EL (cell line): ENCODE measurements at places on chromosomes 13 and 19.

- no peak for DNase-seq
Observed at GRCh38 chr19:46210669-46211068, 18.9 kb upstream of the IGFL1 start.

DNA sequence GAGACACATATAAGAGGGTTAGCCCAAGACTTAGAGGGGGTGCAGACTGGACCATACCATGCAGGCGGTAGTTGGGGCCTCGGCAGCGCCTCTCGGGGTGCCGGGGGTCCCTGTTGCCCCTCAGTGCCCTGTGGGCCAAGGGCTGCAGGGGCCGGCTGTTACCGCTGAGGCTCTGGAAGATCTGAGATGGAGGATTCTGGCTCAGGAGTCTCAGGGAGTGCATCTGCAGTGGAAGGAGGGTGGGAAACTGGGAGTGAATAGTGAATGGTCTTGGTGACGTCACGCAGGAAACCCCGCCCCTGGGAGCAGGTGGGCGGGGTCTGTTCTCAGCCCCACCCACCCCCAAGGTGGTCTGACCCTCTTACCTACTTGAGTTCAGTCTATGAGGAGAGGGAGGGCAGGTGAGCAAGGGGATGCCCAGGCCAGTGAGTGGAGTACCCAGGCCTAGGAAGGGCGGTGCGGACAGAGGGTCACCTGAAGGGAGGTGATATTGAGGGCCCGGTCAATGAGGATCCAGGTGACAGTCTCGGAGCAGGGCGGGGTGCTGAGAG lies 1.7 kb upstream of the DBP start:
- peak; percentile 8 for DNase-seq

GRCh38 chr19:7497292-7497691 lies 8.5 kb upstream of the PEX11G start:
- DNase-seq, result no peak

DNA sequence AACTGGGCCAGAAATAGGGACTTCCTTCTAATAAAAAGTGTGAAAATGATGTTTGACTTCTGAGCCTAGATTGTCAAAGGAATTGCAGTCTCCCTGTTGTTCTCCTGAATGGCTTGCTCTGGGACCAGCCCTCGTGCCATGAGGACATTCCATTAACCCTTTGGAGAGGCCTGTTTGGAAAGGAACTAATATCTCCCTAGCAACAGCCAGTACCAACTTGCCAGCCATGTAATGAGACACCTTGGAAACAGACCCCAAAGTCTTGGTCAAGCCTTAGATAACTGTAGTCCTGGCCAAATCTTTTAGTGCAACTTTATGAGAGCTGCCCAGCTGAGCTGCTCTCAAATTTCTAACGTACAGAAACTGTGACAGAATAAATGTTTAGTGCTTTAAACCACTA lies 8.2 kb upstream of the SIAH3 start:
- DNase-seq, result no peak

DNA sequence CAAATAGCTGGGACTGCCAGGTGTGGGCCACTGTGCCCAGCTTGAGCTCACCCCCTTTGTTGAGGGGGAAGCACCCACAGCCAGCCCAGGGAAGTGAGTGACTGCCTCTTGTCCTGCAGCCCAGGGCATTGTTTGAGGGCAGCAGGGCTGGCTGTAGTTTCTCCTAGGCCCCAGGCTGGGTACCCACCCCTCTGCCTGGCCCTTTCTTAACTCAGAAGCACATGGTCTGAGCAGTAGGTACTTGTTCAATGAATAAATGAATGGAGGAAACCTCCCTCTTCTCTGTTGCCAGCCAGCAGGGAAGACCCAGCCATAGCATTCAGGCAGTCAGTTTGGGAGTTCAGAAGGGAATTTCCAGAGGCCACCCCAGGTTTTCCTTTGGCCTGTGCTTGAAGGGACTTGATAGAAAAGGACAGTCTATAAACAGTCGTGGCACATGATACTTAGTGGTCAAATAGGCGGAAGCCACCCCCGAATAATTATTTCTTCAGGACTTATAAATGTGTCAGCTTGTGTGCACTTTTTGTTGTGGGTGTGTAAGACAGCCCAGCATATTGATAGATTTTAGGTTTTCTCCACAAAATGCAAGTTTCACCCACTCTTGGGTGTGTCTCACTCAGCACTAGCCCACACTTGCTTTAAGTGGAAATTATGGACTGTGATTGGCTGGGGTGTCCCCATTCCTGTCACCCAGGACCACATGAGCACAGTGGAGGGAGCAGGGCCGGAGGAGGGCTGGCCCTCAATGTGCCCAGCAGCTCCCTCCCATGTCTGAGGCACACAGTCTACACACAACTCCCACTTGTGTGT lies 33.1 kb downstream of the GATAD2A start:
- DNase-seq, result no peak

DNA sequence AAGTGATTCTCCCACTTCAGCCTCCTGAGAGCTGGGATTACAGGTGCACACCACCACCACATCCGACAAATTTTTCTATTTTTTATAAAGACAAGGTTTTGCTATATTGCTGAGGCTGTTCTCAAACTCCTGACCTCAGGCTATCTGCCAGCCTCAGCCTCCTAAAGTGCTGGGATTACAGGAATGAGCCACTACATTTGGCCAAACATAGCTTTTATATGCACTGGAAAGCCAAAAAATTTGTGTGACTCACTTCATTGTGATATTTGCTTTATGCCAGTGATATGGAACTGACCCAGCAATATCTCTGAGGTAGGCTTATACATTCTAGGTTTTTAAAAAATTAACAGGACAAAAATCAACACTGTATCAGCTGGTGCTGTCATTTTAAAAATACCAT lies 26.8 kb upstream of the ACOD1 start:
- peak; percentile 8 for DNase-seq

DNA sequence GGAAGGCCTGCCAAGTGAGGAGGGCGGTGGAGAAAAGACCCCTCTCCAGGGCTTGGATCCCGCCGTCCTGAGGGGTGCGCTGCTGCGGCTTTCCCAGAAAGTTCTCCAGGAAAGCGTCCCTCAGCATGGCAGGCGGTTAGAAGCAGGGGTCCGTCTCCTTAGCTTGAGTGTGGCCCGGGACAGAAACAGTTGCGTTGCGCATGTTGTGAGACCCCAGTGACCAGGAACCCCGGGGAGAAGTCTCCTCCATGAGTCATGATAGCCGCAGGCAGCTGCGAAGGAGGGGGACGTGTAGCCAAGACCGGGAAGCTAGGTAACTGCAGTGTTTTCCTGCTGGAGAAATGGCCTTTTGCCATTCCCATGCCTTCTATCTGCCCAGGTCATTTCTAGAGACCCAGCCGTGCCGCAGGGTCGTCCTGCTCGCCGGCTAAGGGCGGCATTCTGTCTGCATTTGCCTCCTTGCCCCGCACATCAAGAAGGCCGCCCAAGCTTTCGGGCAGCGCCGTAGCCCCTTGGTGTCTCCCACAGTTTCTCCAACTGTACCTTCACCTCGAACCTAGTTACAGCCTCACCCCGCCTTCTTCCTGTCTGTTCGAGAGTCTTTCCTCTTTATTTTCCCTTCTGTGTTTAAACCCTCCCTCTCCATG lies 64.3 kb downstream of the TM9SF2 start:
- no peak for DNase-seq

DNA sequence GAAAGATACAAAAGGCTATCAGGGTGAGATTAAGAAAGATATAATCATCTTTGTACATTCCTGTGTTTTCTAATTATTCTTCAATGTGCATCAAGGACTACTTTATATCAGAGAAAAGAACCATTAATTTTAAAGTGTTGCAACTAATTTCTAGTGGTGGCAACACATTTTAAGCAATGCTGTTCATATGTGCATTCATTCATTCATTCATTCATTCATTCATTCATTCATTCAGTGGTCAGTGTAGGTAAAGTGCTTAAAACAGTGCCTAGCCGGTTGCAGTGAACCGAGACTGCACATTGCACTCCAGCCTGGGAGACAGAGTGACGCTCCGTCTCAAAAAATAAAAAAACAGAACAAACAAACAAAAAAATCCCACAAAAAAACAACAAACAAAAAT lies 155.7 kb upstream of the ZNF536 start:
- DNase-seq, result no peak

DNA sequence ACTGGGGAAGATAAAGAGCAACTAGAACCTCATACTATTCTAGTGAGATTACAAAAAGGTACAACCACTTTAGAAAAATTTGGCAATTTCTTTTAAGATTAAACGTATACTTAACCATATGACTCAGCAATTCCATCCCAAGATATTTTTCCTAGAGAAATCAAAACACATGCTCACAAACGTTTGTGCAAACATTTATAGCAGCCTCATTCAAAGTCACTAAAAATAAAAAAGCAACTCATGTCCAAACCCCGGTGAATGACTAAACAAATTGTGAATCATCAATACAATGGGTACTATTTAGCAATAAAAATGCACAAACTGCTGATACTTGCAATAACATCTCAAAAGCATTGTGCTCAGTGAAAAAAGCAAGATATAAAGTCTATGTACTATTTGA lies 121.5 kb downstream of the FRY start:
- peak; percentile 64 for DNase-seq

DNA sequence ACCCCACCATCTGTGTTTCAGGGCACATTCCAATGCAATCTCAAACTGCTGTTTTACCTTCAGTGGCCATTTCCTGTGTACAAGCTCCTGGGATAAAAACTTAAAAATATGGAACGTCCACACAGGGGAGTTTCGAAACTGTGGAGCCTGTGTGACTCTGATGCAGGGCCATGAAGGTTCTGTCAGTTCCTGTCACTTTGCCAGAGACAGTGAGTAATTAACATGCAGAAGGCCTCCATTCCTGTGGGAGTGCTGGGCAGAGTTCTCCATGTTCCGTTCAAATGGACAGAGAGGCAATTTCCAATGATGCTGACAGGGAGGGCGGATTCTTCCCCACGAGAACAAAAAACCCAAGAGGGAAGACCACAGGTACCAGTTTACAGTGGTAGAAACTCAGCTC lies 24.4 kb downstream of the WDR88 start:
- DNase-seq, result peak; percentile 58

GRCh38 chr13:71754407-71754974 lies 112.5 kb downstream of the DACH1 start:
- DNase-seq, result no peak

- DNase-seq, result no peak
Observed at GRCh38 chr19:29926801-29927200, 15.2 kb upstream of the URI1 start.

GRCh38 chr13:109361562-109362289 lies 424.7 kb downstream of the IRS2 start:
- no peak for DNase-seq
